Activated effector memory CD4-positive, alpha-beta T cell treated with Interleukin-2 at 50 U/mL for 16 hours (primary cell): ENCODE measurements at places on chromosomes 12 and 14.

DNA sequence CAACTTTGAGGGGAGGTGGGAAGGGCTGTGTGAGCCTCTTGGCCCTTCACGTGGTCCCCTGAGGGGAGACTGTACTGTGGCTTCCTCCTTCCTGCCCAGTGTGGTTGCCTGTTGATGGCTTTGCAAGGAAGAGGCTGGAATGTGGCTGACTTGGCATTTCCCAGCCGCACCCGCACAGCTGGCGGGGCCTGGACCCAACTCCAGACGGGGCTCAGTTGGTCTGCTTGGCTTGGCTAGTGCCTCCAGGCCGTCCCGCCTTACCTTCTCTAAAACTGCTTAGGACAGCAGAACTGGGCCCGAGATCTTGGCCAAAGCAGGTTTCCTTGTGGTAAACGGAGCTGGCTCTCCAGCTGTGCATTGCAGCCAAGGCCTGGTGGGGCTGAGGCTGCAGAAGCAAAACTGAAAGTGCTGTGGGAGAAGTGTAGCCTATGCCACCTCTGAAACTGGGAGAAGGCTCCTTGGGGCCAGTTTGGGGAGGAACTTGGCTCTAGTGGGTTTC lies 139.5 kb downstream of the SMOC1 start:
- DNase-seq: no peak

DNA sequence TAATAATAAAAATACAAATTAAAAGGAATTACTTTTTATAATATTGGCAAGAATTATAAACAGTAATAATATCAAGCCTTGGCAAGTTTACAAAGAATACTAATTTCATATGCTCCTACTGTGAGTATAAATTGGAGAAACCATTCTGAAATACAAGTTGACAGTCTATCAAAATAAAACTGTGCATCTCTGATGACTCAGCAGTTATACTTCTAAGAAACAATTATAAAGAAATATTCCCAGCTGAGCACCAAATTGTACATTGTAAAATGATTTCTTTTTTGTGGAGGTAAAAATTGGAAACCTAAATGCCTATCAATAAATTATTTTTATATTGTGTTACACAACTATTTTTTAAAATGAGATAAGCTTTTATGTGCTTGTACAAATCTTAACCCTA lies 35.5 kb upstream of the KCNC2 start:
- no peak for DNase-seq

DNA sequence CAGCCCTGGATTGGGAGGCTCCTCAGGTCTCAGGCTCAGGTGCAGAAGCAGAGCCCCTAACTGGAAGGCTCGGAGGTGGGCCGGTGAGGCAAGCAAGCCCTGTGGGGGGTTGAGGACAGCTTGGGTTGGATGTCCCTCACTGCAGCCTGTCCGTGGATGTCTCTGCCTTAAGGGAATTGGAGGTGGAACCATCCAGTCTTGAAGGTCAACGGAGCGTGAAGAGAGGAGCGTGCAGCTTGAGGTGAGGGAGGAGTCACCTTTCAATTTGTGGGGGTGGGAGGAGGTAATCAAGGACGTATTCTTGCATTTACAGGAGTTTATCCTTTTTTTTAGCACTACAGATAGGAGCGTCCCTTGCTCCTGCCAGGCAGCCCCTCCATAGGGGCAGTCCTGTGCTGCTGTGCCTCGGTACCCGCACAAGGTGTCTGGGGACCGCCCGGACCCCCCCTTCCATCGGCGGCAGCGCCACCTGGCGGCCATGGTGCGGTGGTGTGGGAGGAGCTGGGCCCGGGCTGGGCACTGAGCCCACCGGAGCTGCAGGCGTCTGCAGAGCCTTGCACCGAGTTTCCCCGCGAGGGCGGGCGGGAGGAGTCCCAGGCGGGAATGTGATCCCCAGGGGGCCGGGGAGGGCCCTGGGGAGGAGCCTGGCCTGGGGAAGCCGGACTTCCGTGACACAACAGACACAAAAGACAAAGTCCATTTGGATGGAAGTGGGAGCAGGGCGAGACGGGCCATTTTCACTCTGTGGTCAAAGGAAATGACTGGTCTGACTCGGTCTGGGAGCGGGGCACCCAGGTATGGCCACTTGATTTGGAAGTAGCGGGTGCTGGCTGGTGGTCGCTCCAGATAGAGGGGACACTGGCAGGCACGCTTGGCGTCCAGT lies 864 bp downstream of the DNAJC22 start:
- DNase-seq: peak; percentile 67

DNA sequence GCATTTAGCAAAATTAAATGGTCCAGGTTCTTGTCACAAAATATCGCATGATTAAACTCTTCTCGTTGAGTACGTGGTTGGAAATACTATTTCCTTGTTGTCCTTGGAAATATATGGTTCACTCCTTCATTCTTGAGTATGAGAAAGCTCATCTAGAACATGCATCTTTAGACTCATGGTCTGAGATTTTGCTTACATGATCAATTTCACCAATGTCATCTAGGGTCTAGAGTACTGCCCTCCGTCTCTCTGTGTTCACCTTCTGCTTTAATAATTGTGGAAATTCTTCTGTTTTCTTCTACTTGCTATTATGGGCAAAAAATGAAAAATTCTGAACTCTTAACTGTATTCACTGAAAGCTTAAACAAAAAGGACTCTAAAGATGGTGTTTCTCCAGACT lies 25.9 kb downstream of the MBIP start:
- no peak for DNase-seq
